Brain pericyte (primary cell): ENCODE measurements at places on chromosomes 1 and 21.

DNA sequence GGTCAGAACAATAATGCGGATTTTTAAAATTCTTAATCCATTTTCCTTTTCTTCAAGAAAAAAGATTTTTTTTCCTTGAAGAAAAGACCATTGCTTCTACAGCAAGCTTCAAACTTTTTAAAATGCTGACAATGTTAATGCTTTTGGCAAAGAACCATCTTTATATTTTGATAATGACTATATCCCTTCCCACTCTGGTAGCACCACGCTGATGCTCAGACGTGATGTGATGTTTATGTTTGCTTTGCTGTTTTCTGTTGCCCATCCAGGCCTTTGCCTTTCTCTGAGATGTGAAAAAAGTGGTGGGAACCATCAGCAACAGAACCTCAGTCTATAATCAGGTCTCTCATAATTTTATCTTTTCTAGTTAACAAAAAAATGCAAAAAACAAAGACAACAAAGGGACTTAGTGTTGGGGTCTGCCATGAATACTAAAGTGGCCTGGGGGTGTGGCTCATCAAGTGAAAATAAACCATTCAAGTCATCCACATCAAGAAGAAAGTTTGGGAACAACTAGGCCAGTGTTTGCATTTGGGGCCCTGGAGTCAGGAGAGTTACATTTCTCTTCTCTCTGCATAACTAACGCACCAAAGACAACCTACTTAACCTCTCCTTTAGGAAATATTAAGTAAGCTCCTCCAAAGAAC is 244.6 kb upstream of the DMRTA2 start:
- DNase-seq, result peak; percentile 77

- no peak for DNase-seq
Observed at GRCh38 chr1:38892976-38893375, 11.6 kb upstream of the GJA9 start.

GRCh38 chr21:36470294-36470693 is 9.6 kb downstream of the CLDN14 start:
- DNase-seq, result no peak

DNA sequence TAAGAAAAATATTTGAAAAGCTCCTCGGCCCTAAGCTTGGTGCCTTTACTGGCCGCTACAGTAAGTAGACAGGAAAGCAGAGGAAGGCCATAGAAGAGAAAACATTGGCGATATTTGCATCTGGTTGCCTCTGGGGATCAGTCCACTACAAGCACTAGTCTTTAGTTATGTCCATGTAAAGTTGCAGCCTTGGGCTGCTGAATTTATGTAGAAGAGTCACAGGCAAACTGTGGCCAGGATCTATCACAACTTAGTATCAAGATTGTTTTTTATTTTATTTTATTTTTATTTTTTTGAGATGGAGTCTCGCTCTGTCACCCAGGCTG is 228.7 kb upstream of the CAMK1G start:
- no peak for DNase-seq

- DNase-seq, result peak; percentile 10
Observed at GRCh38 chr1:103489935-103490334, 35.6 kb upstream of the RNPC3 start.

DNA sequence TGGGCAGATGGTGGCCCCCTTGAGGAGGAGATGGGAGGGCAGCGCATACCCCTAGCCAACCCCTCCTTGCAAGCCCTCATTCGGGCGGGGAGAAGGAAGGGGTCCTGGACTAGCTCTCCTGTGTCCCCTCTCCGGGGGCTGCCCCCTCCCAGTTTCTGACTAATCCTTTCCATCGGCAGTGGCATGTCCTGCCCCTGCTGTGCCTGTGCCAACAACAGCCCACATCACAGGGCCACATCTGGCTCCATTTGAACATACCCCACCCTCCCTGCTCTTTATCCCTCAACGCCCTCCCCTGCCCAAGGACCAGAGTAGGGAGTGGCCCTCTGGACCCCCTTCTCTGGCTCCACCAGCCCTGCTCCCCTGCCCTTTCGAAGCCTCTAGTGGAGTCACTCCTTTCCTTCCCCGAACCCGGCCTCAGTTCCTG is 11.0 kb upstream of the LMNA start:
- DNase-seq, result no peak

DNA sequence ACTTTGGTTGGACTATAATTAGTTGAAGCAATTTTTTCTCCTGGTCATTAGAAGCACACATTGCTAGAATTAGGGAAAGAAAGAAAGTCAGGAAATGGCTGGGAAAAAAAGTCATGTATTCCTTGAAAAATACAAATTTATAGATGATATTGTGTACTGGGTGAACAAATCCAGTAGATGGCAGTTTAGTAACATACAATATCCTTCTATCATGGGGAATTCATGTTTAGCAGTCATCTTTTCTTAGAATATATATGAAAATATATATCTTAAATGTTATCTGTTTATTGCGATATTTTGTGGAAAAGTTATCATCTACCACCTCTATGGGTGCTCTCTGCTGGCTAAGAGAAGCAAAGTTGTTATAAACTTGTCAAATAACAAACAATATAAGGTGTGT is 13.1 kb upstream of the ZRANB2 start:
- no peak for DNase-seq

DNA sequence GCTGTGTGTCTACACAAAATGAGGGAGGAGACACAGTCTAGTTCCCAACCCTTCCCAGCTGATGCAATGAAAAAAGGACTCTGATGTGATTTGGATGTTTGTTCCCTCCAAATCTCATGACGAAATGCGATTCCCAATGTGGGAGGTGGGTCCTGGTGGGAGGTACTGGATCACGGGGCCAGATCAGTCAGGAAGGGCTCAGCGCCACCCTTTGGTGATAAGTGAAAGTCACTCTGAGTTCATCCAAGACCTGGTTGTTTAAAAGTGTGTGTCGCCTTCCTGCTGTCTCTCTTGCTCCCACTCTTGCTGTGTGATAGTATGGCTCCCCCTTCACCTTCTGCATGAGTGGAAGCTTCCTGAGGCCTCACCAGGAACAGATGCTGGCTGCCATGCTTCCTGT is 63.2 kb downstream of the GNG4 start:
- no peak for DNase-seq

GRCh38 chr21:26588446-26588845 is 15.4 kb upstream of the CYYR1 start:
- DNase-seq, result no peak

DNA sequence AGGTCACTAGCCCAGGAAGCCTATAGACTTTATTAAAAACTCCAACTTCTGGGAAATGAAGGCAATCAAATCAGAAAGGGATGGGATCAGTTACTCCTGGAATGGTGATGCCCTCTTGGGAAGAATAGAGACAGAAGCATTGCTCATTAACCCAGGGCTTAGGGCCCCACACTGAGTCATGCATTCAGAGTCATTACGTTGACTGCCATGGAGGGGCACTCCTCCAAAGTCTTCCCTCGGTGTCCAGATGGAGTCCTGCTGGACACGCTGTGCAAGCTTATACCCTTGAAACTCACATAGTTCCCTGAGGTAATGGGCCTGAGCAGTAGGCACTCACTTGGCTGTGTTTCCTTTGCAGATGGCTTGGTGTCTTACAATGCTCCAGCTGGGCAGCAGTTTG is 35.2 kb upstream of the HSD17B7 start:
- DNase-seq, result no peak

GRCh38 chr1:241926141-241926540 is 31.4 kb upstream of the BECN2 start:
- DNase-seq, result no peak
